ENCODE measurements at places on chromosomes 1 and 21.

GRCh38 chr1:158728510-158729225 lies 8.1 kb upstream of the OR6K3 start:
- DNase-seq, result no peak

GRCh38 chr1:182484531-182485257 lies 34.7 kb downstream of the RGSL1 start:
- no peak for DNase-seq

DNA sequence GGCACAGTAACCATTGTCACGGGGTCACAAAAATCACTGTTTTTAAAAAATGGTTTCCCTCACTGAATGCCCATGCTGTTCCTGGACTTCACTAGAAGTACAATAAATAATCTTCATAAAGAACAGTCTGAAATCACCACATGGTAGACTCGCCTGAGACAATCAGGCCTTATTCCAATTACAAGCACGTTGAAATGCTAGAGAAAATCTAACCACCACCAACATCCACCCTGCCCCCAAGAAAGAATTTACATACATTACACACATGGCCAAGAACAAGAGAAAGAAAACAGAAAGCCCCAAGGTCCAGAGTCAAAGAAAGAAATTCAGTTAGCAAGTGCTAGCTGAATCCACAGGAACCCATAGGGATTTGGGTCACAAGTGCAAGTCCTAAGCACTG lies 107.0 kb upstream of the ERG start:
- no peak for DNase-seq

GRCh38 chr1:241518476-241519307 lies 863 bp downstream of the FH start:
- DNase-seq, result peak; percentile 31

GRCh38 chr1:210362526-210362925 lies 33.8 kb downstream of the HHAT start:
- DNase-seq, result no peak

GRCh38 chr1:184158896-184159681 lies 107.6 kb downstream of the TSEN15 start:
- no peak for DNase-seq

GRCh38 chr1:25526753-25527152 lies 16.7 kb upstream of the LDLRAP1 start:
- no peak for DNase-seq

DNA sequence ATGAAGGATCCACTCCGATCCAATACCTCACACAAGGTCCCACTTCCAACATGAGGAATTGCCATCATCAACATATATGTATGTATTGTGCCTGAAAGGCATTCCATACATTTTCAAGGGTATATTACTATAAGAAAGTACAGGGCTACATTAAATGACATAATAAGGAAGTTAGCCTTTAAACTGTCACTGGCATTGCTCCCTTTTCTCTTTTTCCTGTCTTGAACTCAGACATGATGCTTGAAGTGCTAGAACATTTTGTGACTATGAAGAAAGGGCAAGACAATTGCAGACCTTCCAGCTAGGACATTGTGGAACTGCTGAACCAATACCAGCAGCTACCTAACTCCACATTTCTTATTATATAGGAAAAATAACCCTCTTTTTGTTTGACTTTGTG lies 2.9 kb upstream of the TSPAN2 start:
- DNase-seq, result no peak

DNA sequence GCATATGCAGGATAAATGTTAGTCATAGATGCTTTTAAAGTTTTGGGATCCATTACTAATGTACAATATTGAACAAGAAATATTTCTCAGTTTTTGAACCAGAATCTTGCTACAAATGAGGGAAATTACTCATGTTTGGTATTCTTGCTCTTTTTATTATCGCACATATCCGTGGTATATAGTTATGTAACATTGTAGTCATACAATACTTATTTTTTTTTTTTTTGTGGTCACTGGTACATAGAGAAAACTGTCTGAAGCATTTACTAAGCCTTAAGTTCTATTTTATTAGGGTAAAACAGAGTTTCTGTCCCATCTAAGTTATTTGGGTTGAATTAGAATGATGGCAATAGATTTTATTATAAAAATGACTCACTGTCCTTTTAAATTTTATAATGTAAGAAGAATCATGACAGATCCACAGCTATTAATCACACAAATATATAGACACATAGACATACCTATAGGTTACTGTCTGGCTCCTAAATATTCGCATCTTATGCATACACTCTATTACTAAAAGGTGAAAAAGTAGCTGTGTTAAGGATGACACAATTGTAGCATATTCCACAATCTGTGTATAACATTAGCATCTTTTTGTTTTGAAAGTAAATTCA lies 18.0 kb upstream of the PRKAA2 start:
- DNase-seq, result no peak

GRCh38 chr1:25492323-25492722 lies 51.1 kb upstream of the LDLRAP1 start:
- DNase-seq, result no peak

DNA sequence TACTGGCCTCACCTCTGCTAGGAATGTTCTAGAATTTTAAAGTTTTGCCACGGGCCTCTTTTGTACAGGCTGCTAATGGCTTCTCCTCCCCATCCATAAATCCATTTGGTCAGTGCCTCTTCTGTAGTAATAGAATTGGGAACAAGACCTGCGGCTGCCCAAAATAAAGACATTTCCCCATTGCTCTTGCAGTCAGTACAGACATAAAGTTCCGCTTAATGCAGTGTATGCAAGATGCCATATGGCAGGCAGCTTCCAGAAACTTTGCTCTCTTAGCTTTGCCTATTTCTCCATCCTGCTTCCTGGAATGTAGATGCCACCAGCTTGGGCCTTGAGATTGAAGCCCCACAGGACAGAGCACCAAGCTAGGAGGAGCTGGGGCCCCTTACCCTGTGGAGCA lies 3.7 kb upstream of the SLC2A5 start:
- no peak for DNase-seq

- DNase-seq, result no peak
Observed at GRCh38 chr1:61131716-61132115, 49.4 kb downstream of the NFIA start.

DNA sequence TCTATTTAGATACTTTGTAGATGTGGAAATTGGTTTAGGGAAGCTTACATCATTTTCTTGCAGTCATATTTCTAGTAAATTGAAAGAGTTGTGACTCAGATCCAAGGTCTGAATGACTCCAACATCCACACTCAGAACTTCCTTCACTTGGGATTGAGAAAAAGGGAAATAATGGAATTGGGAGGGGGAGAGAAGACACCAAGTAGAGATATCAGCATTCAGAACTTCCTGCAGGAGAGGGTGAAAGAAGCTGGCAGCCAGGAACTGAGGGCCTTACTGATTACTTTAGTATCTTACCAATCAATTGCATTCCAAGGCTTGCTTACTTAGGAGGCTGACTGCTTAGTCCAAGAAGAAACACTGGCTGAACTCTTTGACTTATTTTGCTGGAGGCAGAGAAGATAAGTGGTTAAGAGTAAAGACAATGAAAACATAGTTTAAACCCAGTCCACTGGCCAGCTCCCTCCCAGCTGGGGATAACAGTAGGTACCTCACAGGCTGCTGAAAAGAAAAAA lies 21.7 kb downstream of the APP start:
- no peak for DNase-seq

DNA sequence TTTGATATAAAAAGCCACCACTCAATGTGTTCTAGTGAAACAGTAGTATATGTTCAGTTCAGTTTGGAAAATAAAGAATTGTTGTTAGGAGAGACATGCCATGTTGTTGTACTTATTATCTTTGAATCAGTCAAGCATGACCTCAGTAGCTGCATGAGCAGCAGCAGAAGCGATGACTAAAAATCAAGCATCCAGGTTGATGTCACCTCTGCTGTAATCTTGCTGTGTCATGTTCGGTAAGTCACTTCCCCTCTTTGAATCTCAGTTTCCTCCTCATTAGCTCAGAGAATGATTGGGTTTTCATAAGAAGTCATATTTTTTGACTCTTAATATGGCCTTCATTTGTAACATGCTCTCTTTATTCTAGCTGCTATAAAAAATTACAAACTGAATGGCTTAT lies 428.4 kb upstream of the B3GALT2 start:
- no peak for DNase-seq

GRCh38 chr1:48870596-48870995 lies 93.9 kb upstream of the BEND5 start:
- DNase-seq, result no peak

GRCh38 chr1:203166192-203166940 lies 9.3 kb downstream of the MYBPH start:
- DNase-seq, result no peak

GRCh38 chr1:101043776-101044175 lies 18.2 kb upstream of the DPH5 start:
- no peak for DNase-seq

GRCh38 chr1:63010913-63011660 lies 227.2 kb downstream of the ATG4C start:
- no peak for DNase-seq

DNA sequence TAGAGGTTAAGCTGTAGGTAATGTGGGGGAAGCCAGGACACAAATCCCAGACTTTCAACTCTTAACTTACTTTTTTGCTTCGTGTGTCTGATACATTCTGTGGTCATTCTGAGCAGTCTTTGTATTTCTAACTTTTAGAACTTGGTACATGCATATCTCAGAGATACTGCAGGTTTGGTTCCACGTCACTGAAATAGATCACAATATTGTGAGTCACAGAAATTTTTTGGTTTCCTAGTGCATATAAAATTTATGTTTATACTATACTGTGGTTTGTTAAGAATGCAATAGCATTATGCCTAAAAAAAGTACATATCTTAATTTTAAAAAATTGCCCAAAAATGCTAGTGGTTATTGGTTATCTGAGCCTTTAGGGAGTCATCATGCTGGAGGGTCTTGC lies 3.2 kb downstream of the URB2 start:
- DNase-seq, result no peak

DNA sequence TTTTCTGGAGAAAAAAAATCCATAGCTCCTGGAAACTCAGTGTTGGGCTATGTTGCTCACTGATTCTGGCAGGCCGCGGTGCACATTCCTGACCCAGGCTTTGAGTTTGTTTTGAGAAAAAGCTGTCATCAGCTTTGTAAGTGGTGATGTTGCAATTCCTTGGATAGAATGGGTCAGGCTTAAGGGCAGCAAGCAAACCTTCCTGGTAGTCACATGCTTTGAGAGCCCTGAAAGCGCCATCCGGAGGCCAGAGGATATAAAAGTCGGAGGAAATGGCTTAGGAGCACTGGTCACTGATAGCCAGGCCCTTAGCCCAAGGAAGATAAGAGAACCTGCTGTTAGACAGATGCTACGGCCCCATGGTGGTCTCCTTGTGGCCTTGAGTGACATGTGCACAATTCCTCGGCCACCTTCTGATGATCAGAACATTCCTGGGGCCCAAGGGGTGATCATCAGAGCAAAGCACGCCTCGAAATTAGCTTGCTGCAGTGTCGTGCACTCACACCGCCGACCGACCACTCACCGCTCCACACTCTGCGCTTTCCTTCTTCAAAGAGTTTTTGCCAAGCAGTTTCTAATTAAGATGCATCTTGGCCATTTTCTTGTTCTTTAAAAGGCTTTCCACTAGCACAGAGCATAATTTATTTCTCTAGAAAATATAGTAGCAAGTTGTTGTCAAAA lies 78.6 kb downstream of the MAN1C1 start:
- no peak for DNase-seq

DNA sequence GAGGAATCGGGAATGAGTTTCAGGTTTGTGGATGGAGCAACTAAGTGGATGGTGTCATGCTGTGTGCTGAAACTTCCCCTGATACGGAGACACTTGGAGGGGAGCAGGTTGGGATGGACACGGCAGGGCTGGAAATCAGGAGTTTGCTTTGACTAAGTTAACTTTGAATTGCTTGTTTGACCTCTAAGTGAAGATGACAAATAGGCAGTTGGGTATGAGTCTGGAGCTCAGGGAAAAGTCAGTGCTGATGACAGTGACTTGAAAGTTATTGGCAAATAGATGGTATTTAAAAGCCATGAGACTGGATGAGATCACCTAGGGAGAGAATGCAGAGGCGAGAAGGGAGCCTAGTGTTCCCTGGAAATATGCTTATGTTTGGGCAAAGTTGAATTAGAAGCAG lies 12.8 kb upstream of the ZSCAN20 start:
- DNase-seq, result no peak

DNA sequence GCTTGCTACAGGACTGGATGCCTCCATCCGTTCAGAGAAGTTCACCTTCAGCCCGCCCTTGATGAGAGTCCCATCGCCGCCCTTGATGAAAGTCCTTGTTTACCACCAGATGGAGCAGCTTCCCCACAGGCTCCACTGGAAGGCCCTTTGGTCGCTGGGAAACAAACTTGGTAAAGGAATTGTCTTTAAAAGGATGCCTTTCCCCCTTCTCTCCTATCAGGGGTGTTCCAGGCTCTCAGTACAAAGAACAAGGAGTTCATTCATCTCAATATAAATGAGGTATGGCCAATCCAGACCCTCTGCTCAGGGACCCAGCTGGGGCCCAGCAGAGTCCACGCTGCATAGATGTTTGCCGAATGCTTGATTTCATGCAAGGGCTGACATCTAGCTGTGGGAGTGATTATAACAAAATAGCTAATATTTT lies 50.8 kb downstream of the CAPN9 start:
- DNase-seq, result peak; percentile 88

DNA sequence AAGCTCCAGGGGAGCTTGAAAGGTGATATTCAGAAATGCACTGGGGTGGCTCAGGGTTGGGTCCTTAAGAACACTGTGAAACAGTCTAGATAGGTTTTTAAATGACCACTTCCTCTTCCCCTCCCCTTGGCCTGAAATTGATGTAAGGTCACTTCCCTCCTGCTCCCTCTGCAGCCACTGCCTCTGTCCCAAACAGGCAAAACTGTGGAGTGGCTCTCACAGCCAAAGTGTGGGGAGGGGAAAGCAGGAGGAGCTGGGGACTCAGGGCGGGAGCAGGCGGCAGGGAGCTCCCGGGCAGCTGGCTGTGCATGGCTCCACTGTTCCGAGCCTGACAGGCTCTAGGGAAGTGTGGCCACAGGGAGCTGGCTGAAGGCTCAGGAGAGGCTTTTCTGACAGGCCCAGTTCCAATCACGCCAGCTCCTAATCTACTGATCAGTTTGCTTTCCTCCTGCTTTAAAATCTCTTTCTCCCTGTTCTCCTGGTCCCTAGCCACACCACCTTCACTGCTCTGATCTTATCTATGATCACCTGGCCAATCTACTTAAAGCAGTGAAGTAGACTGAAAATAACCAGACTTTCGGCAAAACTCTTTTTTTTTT lies 5.1 kb upstream of the CSRP1 start:
- DNase-seq, result peak; percentile 85

DNA sequence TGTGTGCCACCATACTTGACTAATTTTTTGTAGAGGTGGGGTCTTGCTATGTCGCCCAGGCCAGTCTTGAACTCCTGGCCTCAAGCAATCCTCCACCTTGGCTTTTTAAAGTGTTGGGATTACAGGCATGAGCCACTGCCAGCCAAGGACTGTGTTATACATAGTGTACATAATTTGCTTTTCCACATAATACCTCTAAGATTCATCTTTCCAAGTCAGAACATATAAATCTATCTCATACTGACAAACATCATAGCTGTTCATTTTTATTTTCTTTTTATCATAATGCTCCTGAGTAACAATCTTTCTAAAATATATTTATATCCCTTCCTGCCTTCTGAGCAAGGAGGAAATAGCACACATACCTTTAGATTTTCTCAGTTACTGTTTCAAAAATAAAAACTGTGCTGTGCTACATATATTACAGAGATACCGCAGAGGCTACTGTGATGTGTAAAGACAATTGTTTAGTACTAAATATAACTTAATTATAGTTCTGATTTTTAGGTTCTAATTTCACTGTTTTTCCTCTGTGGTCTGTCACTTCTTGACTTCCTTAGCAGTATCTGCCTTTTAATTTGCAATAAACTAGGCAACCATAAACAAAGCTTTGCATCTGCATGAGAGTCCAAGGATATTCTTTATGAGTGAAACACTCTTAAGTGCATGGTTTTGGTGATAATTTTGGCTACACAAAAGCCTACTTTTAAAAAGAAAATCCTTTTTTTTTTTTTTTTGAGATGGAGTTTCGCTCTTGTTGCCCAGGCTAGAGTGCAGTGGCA lies 59.3 kb downstream of the EYA3 start:
- no peak for DNase-seq

All from globus pallidus (tissue), 1 donor.